Activated CD4-positive, alpha-beta memory T cell treated with anti-CD3 and anti-CD28 coated beads for 36 hours (primary cell): ENCODE measurements at places on chromosomes 16 and 17. TPM values are rescaled to one million over a fixed set of nuclear protein-coding genes. Genes with fewer than 3 reads are reported as not detected.

Gene TP53TG3F
- total RNA-seq = not detected

Gene RDM1
- total RNA-seq = 10.6 TPM

Gene TMC5
- not detected for total RNA-seq

Gene ADORA2B
- 0.27 TPM for total RNA-seq

Gene DEXI
- total RNA-seq = 35.1 TPM

Gene SLC26A11
- 10.1 TPM for total RNA-seq

Gene CBFA2T3
- not detected for total RNA-seq

Gene TBC1D3G
- not detected for total RNA-seq

Gene SLC6A2
- total RNA-seq = not detected

Gene NOL3
- total RNA-seq = 14.8 TPM

Gene NPIPA2
- 4.8 TPM for total RNA-seq
